Stimulated activated CD4-positive, alpha-beta T cell treated with anti-CD3 and anti-CD28 coated beads, Interleukin-1b, Interleukin-23, amount 100 ng/mL, for 1 hour (primary cell): ENCODE measurements at places on chromosomes 6 and 20.

- peak; percentile 69 for DNase-seq
These were observed 10.7 kb downstream of the TUBB start for GRCh38 chr6:30730601-30731435.

GRCh38 chr6:37583261-37583660 is 83.6 kb upstream of the CCDC167 start:
- no peak for DNase-seq

GRCh38 chr6:101806241-101806640 is 412.7 kb downstream of the GRIK2 start:
- DNase-seq: no peak

- DNase-seq: no peak
These were observed 1.3 kb downstream of the GCLC start for GRCh38 chr6:53543359-53544216.

GRCh38 chr6:94350833-94351232 is 931.5 kb upstream of the EPHA7 start:
- DNase-seq: no peak

GRCh38 chr6:36023996-36024795 is at the start of gene SLC26A8:
Gene SLC26A8, minus strand, starts transcription at chr6:36024641. Its CDS starts 4,934 bp downstream, at chr6:36019707.
- DNase-seq: no peak

- no peak for DNase-seq
These were observed 331.8 kb downstream of the RIMS1 start for GRCh38 chr6:72218125-72218524.

DNA sequence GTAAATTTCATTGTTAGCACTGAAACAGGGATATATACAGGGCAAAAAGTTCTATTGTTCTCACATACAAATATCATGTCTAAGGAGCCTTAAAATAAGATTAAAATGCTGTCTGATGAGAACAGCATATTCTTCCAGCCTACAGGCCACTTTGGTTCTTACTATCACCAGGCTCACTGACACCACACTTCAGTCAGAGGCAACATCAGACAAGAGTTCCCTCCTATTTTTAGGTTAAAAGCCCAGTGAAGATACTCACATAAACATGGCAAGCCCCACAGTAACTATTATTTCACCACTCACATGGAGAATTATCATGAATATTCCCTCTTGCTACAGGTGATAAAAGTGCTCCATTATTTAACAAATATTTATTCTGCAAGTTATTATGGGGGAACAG is 175.8 kb downstream of the ISM1 start:
- DNase-seq: no peak

- DNase-seq: no peak
These were observed 2.3 kb downstream of the DEFB124 start for GRCh38 chr20:31472395-31473330.

DNA sequence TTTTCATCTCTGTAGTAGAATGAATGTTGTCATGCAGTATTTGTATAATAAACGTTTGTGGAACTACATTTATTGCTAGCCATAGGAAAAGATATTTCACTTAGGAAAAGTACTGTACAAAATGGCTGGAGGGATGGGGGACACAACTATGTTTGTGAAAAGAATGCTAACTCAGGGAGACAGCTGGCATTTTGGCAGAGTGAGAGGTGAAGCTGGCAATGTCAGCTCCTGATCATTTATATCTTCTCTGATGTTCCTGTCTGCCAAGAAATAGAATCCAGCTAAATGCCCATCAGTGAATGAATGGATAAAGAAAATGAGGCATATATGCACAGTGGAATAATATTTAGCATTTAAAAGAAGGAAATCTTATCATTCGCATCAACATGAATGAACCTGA is 313.0 kb upstream of the IRAK1BP1 start:
- DNase-seq: no peak

DNA sequence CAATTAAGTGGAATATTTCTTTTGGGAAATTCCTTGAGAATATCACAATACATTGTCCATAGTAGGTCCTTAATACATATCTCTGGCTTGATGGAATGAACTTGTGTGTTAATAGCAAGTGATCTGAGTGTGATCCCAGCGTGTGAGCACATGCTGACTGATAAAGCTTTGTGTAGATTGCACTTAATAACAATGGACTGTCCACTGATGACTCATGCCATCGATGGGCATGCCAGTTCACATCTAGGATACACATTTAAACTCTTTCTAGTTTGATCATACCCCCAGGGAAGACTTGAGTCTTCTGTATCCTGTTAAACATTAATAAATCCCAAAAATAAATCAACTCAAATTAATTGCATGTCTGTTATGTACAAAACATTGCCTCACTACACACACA is 454.3 kb upstream of the SPTLC3 start:
- no peak for DNase-seq

- no peak for DNase-seq
These were observed 397.8 kb downstream of the KIF16B start for GRCh38 chr20:16175322-16175961.

GRCh38 chr6:3324262-3324942 is 65.7 kb downstream of the PSMG4 start:
- DNase-seq: no peak
